ENCODE measurements at places on chromosomes 1 and 21.
A peak's percentile ranks its signal among the peaks of the same experiment; 100 is the strongest.

DNA sequence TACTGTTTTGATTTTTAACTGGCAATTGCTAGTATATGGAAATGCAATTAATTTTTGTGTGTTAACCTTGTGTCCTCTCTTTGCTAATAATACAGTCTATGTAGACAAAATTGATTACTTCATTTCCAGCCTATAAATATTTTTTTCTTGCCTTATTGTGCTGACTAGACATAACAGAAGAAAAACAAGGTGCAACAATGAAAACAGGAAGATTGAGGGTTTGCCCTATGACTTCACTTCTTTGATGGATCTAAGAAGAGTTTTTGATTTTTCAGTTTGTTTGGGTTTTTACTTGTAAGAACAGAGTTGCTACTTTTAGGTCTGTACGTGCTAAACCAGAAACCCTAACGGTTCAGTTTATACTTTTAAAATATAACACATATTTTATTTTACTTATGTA, 8.5 kb upstream of the CNIH4 start:
- peaks cover 9% of the 10 kb centered on the region for H3K36me3 ChIP-seq
- H3K4me1 ChIP-seq: peaks cover 4% of the 10 kb centered on the region
- no peaks in the 10 kb centered on the region for H3K27me3 ChIP-seq
- no peak overlapping the region for H3K4me3 ChIP-seq

DNA sequence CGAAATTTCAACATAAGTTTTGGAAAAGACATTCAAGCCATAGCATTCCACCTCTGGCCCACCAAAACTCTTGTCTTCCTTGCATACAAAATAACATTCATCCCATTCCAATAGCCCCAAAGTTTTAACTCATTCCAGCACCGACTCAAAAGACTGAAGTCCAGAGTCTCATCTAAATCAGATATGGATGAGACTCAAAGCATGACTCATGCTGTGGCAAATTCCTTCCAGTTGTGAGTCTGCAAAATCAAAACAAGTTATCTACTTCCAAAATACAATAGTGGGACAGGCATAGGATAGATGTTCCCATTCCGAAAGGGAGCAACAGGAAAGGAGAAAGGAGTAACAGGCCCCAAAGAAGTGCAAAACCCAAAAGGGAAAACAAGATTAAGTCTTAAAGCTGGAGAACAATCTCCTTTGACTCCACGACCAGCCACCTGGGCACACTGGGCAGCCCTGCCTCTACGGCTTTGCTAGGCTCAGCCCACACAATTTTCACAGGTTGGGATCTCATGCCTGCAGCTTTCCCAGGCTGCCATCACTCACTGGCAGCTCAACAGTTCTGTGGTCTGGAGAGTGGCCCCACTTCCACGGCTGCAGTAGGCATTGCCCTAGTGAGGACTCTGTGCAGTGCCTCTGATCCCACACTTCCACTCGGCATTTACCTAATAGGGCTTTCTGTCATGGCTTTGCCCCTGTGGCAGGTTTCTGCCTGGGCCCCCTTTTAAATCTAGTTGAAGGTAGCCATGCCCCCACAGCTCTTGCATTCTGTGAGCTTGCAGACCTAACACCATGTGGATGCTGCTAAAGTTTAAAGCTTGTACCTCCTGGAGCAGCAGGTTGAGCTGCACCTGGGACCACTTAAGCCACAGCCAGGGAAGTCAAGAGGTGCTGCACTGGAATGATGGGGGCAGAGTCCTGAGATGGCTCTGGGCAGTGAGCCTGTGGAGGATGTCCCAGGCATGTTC, 51.0 kb downstream of the RUNX3 start:
- no peak overlapping the region for H3K4me3 ChIP-seq
- H3K27ac ChIP-seq: no peak overlapping the region
- no peak for DNase-seq
- peaks cover 54% of the 10 kb centered on the region for H3K27me3 ChIP-seq
- H3K4me1 ChIP-seq: no peaks in the 10 kb centered on the region

DNA sequence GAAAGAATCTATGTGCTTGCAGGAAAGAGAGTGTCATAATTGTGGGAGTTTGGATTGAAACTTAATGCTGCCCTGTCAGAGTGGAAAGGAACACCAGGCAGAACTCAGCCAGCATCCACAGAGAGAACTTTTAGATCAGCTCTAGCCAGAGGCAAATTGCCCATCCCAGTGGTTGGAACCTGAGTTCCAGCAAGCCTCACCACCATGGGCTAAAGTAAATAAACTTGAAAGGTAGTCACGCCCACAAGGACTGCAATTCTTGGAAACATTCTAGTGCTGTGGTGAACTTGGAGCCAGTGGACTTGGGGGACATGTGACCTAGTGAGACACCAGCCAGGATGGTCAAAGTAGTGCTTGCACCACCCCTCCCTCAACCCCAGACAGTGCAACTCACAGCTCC, 571.6 kb downstream of the LRRIQ3 start:
- H3K27ac ChIP-seq: no peak overlapping the region
- no peaks in the 10 kb centered on the region for H3K4me1 ChIP-seq
- no peak for DNase-seq

- no peak overlapping the region for H3K4me3 ChIP-seq
- H3K36me3 ChIP-seq: no peaks in the 10 kb centered on the region
- H3K4me1 ChIP-seq: no peaks in the 10 kb centered on the region
- no peak for DNase-seq
- peaks cover 21% of the 10 kb centered on the region for H3K27me3 ChIP-seq
Observed at GRCh38 chr21:33685613-33686197, 43.4 kb downstream of the ITSN1 start.

DNA sequence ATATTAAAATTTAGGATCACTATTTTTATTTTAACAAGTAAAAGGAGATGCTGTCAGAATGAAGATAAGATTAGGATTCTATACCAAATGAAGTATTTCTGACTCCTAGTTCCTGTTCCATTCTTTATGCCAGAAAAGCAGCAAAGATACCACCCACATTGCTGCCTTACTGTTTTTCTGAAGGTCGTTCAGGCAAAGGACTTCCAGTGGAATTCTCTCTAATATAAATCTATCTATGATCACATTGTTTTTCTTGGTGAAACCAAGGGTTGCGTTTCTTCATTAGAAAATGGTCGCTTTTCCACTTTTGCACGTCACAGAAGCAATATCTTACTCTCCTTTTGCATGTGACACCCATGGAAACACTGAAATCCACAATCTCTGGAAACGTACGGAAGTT, 594.8 kb upstream of the ADGRL2 start:
- no peaks in the 10 kb centered on the region for H3K36me3 ChIP-seq
- no peak overlapping the region for H3K4me3 ChIP-seq
- H3K27ac ChIP-seq: no peak overlapping the region
- no peaks in the 10 kb centered on the region for H3K27me3 ChIP-seq
- H3K4me1 ChIP-seq: no peaks in the 10 kb centered on the region
- no peak for DNase-seq

- H3K4me3 ChIP-seq: peak overlapping the region; percentile 87
- peaks cover 10% of the 10 kb centered on the region for H3K4me1 ChIP-seq
- DNase-seq: peak; percentile 77
Observed at GRCh38 chr1:229430761-229431283, 3.1 kb downstream of the ACTA1 start.

DNA sequence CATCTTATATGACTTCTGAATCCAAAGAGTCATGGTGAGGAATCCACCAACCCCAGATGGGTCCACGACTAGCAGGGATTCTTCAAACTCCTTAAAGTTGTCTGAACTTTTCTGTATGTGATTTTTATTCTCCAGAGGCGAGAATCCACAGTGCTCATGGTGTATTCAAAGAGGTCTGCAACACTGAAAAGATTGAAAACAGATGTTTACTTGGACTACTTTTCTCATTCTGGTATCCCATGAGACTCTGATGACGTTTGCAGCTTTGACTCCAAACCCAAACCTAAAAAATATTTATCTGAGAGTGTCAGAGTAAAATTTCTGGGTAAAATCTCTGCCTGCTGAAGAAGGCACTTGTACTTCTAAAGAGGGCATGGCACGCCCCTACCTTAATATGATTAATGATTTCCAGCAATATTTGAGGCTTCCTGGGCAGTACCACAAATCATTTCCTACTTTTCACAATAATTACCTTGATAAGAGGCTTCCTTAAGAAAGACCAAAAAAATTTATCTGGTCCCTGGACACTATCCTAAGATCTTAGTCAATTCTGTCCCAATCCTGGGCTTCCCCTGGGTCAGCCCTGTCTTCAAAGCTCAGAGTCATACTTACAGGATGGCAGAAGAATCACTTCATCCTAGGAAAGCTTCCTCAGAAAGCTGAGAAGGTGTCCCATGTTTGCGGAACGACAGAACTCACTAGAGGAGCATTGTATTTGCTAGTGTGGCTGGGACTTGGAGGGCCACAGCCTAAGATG, 76.5 kb upstream of the MAP10 start:
- DNase-seq: no peak
- peaks cover 9% of the 10 kb centered on the region for H3K4me1 ChIP-seq
- H3K27ac ChIP-seq: no peak overlapping the region
- H3K36me3 ChIP-seq: no peaks in the 10 kb centered on the region
- peaks cover 15% of the 10 kb centered on the region for H3K27me3 ChIP-seq
- H3K4me3 ChIP-seq: no peak overlapping the region

- DNase-seq: no peak
- no peak overlapping the region for H3K4me3 ChIP-seq
- H3K4me1 ChIP-seq: peaks cover 2% of the 10 kb centered on the region
- no peak overlapping the region for H3K27ac ChIP-seq
- H3K27me3 ChIP-seq: no peaks in the 10 kb centered on the region
Observed at GRCh38 chr1:93567255-93567918, 114.2 kb downstream of the BCAR3 start.

DNA sequence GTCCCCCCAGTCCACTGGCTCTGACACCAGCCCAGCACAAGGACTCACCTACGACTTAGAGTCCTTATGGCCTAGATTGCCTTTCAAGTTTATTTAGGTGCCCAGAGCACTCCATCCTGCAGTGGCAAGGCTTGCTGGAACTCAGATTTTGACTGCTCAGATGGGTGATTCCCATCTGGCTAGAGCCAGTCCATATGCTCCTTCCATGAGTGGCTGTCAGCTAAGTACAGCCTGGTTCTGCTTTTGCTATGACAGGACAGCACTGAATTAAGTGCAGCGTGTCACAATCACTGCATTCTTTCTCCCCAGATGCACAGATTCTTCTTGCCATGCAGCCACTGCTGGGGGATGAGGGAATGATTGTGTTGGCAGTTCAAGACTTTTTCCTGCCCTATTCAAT, 43.8 kb downstream of the GPR52 start:
- H3K4me1 ChIP-seq: peaks cover 1% of the 10 kb centered on the region
- H3K36me3 ChIP-seq: peaks cover 8% of the 10 kb centered on the region
- DNase-seq: no peak
- no peak overlapping the region for H3K4me3 ChIP-seq
